ENCODE measurements at places on chromosomes 6 and 20.

DNA sequence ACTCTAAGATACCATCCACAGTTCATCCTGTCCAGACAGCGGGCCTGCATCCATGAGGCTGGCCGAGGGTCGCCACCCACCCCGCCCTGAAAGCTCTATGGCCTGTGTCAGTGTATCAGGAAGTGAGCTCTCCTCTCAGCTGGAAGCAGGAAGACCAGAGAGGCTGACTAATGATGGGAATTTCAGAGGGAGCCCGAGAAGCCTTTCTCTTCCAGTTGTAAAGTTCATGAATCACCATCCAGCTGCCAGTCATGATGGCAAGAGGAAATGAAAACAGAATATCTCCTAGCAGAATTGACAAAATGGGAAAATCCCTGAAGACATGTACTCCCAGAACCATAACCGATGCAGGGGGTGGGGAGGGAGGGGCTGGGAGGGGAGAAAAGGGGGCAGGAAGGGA lies 109.6 kb upstream of the RPS6KA2 start:
- peak; percentile 48 for DNase-seq

GRCh38 chr6:129776542-129777330 lies 66.8 kb upstream of the ARHGAP18 start:
- no peak for DNase-seq

GRCh38 chr6:22313796-22314195 lies 17.0 kb upstream of the PRL start:
- no peak for DNase-seq

DNA sequence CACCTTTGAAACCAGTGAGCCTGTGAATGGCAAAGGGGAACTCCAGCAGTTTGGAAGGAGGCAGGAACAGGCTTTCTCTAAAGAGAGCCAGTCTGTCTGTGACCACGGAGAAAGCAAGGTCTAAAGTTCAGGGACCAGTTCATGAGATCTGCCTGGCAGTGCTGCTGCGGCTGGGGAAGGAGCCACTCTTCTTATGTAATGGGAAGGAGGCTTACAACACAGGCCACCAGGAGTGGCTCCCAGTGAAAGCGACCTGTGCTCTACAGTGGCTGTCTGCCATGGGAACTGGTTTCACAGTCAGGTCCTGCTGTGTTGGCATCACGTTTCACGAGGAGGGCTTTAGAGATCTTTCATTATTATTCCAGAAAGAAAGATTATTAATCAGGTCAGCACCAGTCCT lies 291.9 kb upstream of the PRDM1 start:
- DNase-seq: peak; percentile 58

GRCh38 chr20:59405226-59406200 lies 105.1 kb downstream of the EDN3 start:
- no peak for DNase-seq

DNA sequence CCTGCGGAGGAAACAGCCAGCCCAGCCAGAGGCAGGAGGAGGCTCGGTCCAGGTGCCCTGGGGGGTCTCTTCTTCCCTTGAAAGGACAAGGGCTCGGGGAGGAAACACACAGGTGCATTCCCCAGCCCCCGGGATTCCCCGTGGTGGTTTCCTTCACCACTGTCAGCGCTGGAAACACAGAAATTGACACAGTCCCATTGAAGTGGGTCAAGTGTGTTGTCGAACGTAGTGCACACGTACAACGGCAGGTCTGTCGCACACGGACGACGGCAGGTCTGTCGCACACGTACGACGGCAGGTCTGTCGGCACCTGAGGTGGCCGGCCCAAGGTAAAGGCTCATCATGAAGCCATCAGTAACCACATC lies 80.9 kb downstream of the DLL1 start:
- DNase-seq: no peak

DNA sequence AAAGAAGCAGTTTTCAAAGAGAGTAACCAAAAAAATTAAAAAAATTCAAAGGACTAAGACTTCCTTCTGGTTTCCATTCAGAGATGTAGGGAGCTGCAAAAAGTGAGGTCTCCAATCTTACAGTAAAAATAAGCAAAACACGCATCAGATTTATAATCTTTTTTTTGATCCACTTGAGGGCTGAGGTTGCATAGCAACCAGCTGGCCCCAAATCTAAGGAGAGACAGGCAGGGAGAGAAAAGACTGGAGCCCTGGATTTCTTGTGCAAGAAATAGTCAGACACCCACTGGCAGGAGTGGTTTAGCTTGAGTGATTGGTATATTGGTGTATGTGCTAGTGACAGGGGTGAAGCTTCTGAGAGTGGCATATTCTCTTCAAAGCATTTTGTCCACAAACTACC lies 135.9 kb upstream of the FUT9 start:
- no peak for DNase-seq

DNA sequence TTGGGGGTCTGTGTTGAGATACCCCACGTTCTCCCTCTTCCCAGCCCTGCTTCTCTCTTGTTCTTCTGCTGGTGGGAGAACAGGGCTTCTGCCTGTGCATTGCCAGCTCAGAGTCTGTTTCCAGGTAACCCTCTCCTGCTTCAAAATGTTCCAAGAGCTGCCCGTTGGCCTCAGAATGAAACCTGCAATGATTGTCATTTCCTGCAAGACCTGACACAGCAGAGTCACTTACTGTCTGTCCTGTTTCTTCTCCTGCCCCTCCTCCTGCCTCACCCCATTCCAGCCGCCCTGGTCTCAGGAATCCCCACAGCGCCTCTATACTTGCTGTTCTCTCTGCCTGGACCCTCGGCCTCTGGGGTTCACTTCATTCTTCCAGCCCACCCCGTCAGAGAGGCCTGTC lies 81.4 kb upstream of the ARID1B start:
- no peak for DNase-seq

DNA sequence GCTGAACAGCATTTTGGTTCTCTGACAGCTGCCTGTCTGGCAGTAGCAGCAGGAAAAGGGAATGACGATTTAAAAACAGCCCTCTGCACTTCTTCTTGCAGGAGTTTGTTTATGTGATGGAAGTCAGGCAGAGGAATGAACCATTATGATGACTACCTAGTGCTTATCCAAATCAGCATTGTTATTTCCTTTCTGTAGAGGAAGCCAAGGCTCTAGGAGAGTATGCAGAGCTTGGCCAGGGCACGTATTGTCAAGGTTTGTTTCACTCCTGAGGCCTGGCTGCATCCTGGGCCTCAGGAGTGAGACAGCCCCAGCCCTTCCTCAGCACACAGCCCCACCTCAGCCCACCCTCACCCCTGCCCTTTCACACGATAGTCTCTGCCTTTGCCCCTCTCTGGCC lies 68.5 kb downstream of the FAM229B start:
- DNase-seq: no peak

- no peak for DNase-seq
Observed at GRCh38 chr6:159033160-159034049, 11.4 kb downstream of the TAGAP start.

DNA sequence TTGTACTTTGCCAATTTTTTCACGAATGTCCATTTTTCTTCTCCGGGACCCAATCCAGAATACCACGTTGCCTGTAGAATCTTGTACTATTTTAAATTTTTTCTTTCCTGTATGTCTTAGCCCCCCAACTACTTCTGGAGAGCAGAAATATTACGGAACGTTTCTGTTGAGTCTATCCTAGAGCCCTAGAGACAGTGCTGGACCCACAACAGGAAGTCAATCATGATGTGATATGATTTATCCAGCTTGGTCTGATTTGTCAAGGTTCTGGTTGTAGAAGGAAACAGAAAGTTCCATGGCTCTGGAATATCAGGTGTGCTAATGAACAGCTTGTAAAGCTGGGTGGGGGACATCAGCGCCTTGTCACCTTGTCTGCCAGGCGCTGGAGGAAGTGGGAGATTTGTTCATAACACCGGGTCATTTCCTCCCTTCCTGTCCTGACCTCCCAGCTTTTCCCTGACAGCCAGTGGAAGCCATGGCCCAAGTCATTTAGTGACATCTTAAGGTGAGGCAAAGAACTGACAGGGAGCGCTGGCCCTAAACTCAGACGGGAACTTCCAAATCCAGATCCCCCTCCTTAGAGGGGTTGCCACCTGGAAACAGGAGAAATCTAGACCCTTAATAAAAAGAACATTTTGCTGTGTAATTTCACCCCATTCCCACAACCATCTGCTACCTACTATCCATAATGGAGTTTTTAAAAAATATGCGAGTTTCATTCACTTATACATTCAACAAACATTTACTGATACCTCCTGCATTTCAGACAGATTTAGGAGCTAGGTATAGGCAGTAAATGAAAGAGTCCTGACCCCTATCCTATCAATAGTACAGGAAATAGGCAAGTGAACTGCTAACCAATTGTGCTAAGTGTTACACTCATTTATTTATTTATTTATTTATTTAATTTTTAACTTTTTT lies 130.5 kb downstream of the ZFP64 start:
- DNase-seq: peak; percentile 23

GRCh38 chr6:40962241-40962640 lies 76.8 kb downstream of the UNC5CL start:
- DNase-seq: peak; percentile 69

GRCh38 chr6:107030151-107030550 lies 2.2 kb downstream of the MTRES1 start:
- DNase-seq: no peak

DNA sequence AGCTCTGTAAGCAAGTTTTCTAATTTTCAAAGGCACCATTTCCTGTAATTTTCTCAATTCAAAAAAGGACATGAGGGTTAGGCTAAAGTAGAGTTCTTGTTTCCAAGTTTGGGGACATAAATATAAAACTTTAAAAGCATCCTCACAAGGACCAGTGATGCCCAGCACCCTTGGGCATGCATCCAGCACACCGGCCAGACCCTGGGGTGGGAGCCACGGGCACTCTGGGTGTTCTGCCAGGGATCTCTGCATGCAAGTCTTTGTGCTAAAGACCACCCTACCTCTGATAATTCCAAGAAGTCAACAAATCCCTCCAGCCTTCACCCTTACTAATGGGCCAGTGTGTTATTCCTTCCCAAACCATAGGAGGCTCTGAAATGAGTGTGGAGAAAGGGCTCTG lies 46.5 kb downstream of the PLCG1 start:
- no peak for DNase-seq

GRCh38 chr20:44051661-44052000 lies 135.4 kb downstream of the JPH2 start:
- no peak for DNase-seq

DNA sequence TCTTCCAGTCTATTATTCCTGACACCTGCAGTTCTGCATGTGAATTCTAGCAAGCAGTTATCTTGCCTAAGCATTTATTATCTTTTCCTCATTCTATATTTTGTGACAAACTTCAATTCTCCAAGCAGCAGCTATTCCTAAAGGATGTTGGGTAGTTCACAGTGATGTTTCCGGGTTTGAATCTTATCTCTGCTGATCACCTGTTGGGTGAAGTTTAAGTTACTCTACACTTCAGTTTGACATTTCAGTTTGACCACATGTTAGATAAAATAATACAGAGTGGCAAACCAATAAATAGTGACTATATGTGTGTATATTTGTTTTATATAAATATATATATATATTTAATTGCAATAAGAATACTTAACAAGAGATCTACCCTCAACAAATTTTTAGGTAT lies 168.6 kb downstream of the ADGRG6 start:
- DNase-seq: no peak

GRCh38 chr6:158519300-158519699 lies 40.6 kb upstream of the TMEM181 start:
- DNase-seq: no peak

DNA sequence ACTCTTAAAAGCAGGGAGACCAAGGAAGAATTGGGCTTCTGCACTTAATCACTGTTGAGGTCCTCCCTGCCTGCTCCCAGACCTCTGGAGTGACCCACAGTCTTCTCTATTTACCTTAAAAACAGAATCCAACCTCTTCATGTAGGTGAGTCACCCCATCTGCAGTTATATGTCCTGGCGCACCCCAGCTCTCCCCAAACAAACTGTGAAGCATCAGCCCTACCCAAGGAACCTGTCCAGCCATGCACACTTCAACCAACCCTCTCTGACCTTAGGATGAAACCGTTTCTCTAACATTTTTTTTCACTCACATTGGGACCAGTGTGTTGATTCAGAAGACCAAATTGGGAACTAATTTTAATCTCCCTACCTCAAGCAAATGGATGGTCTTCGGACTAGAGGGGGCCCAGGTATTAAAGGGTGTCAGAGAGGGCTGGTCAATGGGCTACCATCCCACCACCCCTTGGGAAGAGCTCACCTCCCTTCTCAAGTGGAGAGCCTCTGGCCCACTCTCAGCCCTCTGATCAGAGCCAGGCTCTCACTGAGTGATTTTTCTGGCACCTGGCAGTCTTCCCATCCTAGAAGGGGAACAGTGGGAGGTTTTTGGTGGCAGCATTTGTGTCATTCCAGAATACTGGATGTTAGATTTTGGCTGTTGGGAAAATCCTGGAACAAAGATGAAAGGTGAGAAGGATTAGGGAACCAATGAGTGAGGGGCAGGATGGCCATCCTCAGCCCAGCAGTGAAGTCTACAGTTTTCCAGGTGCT lies 203.6 kb downstream of the LRFN2 start:
- DNase-seq: no peak

DNA sequence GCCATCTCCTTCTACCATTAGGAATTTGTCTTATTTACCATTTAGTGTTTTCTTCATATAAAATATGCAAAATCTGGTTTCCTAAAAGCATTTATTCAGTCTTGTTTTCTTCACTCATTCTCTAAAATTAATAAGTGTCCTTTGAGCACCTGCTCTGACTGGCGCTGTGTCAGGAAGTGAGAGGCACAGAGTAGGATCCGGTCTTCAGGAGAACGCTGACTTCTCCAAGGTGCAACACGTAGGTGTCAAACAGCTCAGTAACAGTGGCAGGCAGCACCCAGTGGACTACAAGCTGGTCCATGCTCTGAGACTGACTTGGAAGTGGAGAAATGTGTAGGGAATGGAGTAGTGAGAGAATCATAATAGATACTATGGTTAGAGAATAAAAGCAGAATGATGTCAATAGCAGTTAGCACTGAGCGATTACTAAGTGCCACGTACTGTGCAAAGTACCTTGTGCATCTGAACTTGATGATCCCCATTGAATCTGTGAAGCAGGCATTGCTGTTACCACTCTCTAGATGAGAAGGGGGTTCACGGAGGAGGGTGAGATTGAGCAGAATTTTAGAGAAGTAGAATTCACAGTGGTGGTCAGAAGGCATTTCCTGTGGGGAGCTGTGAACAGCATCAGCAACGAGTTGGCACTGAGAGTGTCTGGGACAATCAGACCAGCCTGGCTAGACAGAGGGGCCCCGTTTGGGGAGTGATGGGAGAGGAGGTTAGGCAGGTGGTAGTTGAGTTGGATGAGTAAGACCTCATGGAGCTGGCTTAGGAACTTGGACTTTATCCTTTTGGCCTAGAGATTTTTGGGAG lies 569.8 kb downstream of the QKI start:
- DNase-seq: no peak

GRCh38 chr20:51696304-51697071 lies 71.7 kb downstream of the ATP9A start:
- DNase-seq: no peak

DNA sequence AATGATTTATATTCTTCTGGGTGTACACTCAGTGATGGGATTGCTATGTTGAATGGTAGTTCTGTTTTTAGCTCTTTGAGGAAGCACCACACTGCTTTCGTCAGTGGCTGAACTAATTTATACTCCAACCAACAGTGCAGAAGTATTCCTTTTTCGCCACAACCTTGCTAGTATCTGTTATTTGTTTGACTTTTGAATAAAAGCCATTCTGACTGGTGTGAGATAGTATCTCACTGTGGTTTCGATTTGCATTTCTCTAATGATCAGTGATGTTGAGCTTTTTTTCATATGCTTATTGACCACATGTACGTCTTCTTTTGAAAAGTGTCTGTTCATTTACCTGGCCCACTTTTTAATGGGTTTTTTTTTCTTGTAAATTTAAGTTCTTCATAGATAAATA lies 583.8 kb upstream of the ARID1B start:
- no peak for DNase-seq

- no peak for DNase-seq
Observed at GRCh38 chr20:17735206-17735804, 35.5 kb downstream of the BANF2 start.

- no peak for DNase-seq
Observed at GRCh38 chr6:116483616-116484015, 22.4 kb downstream of the CALHM6 start.
